Cardiac septum (tissue), 1 donor: ENCODE measurements at places on chromosomes 12 and 14.

GRCh38 chr12:76308866-76309265, 39.3 kb downstream of the BBS10 start:
- DNase-seq: no peak

DNA sequence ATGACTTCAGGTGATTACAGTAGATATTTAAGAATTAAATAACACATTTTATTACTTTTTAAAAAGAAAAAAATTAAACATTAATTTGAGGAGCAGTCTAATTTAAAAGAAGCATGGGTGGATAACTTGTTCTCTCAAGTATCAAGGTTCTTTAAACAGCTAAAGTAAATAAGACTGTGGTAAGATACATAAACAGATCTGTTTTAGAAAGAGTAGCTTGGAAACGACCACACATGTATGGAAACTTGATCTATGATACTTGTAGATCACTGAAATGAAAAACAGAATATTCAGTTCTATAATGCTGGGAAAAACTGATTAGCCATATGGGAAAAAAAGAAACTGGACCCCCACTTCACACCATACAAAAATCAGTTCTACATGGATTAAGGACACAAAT, 36.0 kb downstream of the TC2N start:
- no peak for DNase-seq

GRCh38 chr12:121649819-121650353, 19.6 kb downstream of the MORN3 start:
- no peak for DNase-seq

GRCh38 chr12:113220593-113221180, 577 bp upstream of the TPCN1 start:
- DNase-seq: no peak

- no peak for DNase-seq
Measured at GRCh38 chr14:90062127-90062794, 467 bp downstream of the KCNK13 start.

DNA sequence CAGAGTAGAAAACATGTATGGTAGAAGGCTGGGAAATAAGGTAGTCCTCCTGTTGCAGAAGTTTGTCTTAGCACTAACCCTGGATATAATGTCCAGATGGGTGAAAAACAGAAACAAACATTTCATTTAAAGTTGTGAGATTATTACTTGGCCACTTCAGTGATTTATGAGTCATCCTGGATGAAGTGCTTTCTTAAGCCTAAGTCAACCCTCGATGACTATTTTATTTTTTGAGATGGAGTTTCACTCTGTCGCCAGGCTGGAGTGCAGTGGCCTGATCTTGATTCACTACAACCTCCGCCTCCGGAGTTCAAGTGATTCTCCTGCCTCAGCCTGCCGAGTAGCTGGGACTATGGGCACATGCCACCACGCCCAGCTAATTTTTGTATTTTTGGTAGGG, 10.2 kb downstream of the DLST start:
- DNase-seq: no peak

DNA sequence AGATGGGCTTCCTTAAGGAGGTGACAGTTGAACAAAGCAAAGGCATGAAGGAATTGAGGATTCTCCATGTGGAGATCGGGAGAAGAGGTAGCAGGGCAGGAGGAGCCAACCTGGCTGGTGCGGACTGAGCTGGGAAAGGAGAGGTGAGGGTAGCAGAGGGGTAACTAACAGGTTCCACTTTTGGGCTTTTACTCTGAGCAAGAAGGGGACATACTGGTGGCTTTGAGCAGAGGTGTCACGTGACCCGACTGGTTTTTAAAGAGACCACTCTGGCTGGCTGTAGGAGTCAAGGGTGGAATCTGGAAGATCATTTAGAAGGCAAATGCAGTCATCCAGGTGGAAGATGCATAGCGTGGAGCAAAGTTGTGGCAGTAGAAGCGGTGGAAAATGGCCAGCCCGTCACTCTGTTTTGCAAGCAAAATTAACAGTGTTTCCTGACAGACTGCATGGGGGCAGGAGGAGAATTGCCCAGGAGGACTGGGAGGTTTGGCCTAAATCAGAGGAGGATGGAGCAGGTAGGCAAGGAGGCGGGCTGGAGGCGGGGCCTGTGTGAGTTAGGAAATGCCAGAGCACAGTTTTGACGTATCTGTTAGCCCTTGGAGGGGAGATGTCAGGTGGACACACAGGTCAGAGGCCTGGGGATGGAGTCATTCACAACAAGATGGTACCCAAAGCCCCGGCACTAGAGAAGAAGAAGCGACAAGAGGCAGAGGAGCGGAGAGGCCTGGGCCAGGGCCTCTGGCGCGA, 156.3 kb upstream of the FKBP4 start:
- peak; percentile 57 for DNase-seq

DNA sequence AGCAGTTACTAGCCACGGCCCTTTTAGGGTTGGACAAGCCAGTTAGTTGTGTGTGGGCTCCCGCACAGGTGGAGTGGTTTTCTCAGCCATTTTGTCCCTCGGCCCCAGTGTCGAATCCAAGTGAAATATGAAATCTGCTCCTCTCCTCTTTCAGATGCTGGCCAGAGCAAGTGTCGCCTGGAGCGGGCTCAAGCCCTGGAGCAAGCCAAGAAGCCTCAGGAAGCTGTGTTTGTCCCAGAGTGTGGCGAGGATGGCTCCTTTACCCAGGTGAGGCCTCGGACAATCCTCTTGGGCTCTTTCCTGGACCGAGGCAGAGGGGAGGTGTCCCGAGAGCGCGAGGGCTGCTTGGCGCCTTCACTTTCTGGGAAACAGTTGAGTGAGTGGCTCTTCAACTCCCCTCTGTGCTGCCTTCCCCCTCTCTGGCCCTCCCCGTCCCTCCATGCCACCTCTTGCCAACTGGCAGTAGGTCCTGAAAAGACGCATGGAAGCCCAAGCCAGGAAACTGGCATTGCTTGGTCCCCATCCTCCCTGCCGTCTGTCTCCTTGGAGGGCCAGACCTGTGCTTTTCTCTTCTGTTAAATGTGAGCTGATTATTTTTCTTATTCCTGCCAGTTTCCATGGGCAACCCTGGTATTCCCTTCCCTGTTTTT, 74.2 kb downstream of the SMOC1 start:
- DNase-seq: no peak

- no peak for DNase-seq
Measured at GRCh38 chr12:105092336-105092735, 8.1 kb upstream of the ALDH1L2 start.

GRCh38 chr12:115926037-115926670, 351.3 kb downstream of the MED13L start:
- no peak for DNase-seq

GRCh38 chr14:63428486-63428885, 109.8 kb upstream of the GPHB5 start:
- no peak for DNase-seq

DNA sequence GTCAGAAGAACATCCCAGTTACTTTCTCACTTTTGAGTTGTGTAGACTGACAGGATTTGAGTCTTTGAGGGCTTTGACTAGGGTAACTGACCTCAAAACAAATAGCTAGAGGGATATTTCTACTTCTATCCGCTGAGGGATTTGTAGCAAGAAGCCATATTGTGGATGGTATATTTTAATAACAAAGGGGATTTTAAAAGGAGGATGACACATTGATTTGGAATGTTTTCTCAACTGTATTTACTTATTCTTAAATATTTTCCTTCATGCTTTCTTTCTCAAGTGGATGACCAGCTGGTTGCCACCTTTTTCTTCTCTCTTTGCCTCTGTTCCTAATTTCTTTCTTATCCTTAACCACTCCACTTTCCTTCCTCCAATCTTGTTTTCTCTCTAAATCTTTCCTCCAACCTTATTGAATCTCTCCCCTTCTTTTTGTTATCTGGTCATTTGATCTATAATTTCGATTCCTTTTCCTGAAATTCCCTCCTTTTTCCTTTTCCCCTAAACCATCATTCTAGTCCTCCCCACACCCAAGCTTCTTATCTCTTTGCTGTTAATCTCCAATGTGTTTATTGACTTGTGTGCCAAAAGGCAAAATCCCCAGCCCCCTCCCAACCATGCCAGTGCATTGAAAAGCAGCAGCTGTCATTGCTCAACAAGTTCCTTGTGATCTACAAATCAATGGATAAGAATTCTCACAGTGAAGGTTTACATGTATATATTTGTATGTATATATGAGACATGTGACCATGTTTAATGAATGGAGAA, 411.6 kb downstream of the RAD51B start:
- no peak for DNase-seq

DNA sequence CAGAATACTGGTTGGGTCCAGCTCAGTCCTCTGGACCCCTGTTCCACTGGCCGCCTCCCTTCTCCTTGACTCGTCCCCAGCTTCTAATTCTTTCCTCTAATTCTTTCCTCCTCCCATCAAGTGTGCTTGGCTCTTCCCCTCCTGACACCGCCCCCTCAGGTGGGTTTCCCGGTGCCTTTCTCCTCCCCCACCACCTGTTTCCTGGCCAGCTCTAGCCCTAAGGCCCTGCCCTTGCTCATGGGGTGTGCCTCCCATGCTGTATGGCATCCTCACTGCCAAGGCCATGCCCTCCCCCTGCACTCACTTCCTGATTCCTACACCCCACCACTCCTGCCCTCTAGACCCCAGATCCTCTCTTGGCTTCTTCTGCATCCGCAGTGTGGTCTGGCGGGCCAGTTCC, 12.1 kb upstream of the EML1 start:
- no peak for DNase-seq

DNA sequence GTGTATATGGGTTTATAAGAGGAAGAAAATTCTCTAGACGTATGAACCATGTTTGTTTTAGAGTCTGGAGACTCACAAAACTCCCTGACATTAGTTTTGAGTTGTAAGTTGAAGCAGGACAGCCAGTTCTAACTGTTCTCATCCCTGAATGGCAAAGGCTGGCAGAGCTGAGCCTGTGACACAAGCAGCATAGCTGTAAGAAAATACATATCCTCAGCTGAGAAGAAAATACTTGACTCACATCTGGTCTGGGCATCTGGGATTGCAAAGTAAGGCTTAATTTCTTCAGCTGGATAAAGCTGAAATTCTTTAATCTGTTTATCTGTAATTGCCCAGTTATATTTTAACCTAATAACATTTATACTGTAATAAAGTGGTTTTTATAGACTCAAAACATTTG, 156.3 kb downstream of the PELI2 start:
- no peak for DNase-seq

DNA sequence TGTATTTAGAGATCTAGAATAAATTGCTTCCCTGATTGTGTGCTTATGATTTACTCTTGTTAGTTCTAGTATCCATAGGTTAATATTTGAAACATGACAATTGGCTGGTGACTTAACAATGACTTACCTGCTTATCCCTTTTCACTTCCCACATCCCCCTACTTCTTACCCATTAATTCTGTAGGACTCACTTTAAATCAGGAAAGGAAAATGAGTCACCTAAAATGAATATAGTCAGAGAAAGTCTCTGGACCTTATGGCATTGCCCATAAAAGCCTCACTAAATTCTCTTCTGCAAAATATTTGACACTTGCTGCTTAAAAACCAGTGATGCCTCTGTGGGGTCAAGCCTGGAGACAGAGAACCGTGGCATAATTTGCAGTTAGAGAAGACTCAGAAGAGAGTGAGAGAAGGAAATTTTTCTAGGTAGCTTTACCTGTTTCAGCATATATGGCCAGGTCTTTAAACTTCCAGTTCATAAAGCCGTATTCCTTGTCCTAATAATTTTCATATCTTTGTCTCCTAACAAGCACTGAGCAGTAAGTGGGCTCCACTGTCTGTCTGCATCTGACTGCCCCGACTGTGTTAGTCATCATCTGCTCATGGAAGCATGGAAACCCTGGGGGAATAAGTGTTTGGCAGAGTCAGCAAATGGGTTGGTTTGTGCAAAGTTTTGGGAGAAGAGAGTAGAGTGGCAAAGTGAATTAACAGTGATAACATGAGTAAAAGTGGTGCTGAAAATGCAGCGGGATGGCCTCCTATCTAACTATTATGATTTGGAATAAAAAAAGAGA, 294.4 kb downstream of the AKAP6 start:
- DNase-seq: no peak

DNA sequence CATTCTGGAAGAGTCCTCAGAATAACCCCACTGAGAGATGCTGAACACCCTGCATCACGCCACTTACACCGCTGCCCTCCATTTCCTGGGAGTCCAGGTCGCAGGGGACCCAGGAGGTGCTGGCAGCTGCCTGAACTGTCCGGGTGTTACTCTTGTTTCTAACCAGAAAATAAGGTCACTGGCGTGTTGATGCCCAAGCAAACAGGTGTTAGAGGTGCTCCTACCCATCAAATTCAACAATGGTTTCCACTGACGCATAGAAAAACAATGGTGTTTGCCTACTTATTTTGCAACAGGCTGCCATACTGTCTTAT, 23.8 kb downstream of the PITPNM2 start:
- DNase-seq: no peak

- DNase-seq: no peak
Measured at GRCh38 chr12:3046441-3047200, 30.6 kb upstream of the TSPAN9 start.

GRCh38 chr14:92022036-92022435, 17.8 kb downstream of the TRIP11 start:
- no peak for DNase-seq
